ENCODE measurements at places on chromosomes 3 and 15. TPM values are rescaled to one million over a fixed set of nuclear protein-coding genes. Genes with fewer than 3 reads are reported as not detected.

Gene SPTBN5
- 1.1 TPM for total RNA-seq

Gene MKRN2
- 25.8 TPM for total RNA-seq

Gene CACNA2D2
- 8.7 TPM for total RNA-seq

Gene VIPR1
- not detected for total RNA-seq

Gene STARD5
- total RNA-seq: 2.4 TPM

Gene CCR3
- not detected for total RNA-seq

Gene ZWILCH
- total RNA-seq: 30.9 TPM
